Endodermal cell (in vitro differentiated cells): ENCODE measurements at places on chromosomes 5 and 9. TPM values are rescaled to one million over a fixed set of nuclear protein-coding genes. Genes with fewer than 3 reads are reported as not detected.

Gene GABRA1
- 0.33 TPM in 1 of 2 replicates, not detected in the other for total RNA-seq

Gene LPAR1
- 3.8 to 7.0 TPM (median 5.0 TPM) in 3 replicates for total RNA-seq

Gene FLT4
- total RNA-seq: 5.0 to 7.9 TPM (median 5.2 TPM) in 3 replicates

Gene BARHL1
- not detected in 3 replicates for total RNA-seq

- no peak for DNase-seq
- no peak overlapping the region for H3K4me3 ChIP-seq
- no peak overlapping the region for H3K27ac ChIP-seq
- no peaks in the 10 kb centered on the region for H3K36me3 ChIP-seq
- no peaks in the 10 kb centered on the region for H3K27me3 ChIP-seq
- no peaks in the 10 kb centered on the region for H3K4me1 ChIP-seq
Measured at GRCh38 chr5:110853267-110853666, 114.5 kb downstream of the SLC25A46 start.

- no peak overlapping the region for H3K4me3 ChIP-seq
- H3K27me3 ChIP-seq: no peaks in the 10 kb centered on the region
- no peak overlapping the region for H3K27ac ChIP-seq
Measured at GRCh38 chr9:133762488-133763271, 24.5 kb upstream of the SARDH start.

- peaks cover 32% of the 10 kb centered on the region for H3K27me3 ChIP-seq
- H3K27ac ChIP-seq: no peak overlapping the region
- no peak overlapping the region for H3K4me3 ChIP-seq
- no peaks in the 10 kb centered on the region for H3K36me3 ChIP-seq
Measured at GRCh38 chr9:93187047-93187446, 3.1 kb downstream of the WNK2 start.

GRCh38 chr5:17147617-17148016, 69.8 kb upstream of the BASP1 start:
- no peak for DNase-seq
- no peaks in the 10 kb centered on the region for H3K4me1 ChIP-seq
- no peak overlapping the region for H3K4me3 ChIP-seq
- no peak overlapping the region for H3K27ac ChIP-seq

DNA sequence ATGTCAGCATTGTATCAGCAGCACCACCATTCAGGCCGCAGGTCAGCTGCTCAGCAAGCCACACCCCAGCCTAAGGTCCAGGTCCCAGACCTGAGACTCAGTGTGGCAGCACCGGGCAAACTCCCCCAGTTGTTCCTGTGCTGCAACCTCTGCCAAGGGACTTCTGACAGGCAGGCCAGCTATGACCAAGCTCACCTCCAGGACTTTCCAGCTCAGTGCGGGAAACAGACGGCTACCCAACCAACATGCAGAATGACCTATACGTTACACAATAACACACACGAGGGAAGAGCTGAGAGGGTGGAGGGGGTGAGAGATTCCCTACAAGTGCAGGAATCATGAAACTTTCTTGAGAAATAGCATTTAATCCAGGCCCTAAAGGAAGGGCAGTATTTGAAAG, 143.7 kb downstream of the FSTL4 start:
- H3K27ac ChIP-seq: no peak overlapping the region
- H3K4me1 ChIP-seq: no peaks in the 10 kb centered on the region
- DNase-seq: peak; percentile 40
- no peaks in the 10 kb centered on the region for H3K36me3 ChIP-seq
- no peak overlapping the region for H3K4me3 ChIP-seq

- no peaks in the 10 kb centered on the region for H3K27me3 ChIP-seq
- H3K4me3 ChIP-seq: peak overlapping the region; percentile 84
- DNase-seq: peak; percentile 76
- H3K27ac ChIP-seq: peak overlapping the region; percentile 53
- peaks cover 9% of the 10 kb centered on the region for H3K4me1 ChIP-seq
- H3K36me3 ChIP-seq: peaks cover 9% of the 10 kb centered on the region
Measured at GRCh38 chr5:1111241-1111726, 579 bp downstream of the SLC12A7 start.

DNA sequence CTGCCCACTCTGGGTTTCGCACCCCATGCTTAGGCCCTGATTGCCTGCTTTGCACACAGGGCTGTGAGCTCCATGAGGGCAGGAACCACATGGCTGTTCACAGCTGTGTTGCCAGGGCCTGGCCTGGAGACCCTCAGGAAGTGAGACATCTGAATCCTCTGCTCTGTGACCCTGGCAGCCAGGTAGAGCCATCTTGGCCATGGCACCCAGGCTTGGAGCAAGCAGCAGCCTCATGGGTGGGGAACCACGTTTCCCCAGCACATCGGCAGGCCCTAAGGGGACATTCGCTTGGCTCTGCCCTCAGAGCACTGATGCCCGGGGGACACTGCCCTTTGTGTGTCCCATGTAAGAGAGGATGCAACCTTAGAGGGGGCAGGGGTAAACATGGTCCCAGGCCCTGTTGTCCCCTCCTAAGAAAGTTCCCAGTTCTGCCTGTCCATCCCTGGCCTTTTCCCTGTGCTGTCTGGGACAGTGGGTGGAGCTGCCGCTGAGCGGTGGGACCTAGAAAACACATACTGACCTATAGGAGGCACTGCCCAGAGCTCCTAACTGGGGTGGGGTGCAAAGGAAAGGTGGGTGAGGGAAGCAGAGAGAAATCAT, 144.1 kb upstream of the IER5L start:
- no peaks in the 10 kb centered on the region for H3K4me1 ChIP-seq
- no peaks in the 10 kb centered on the region for H3K27me3 ChIP-seq
- H3K4me3 ChIP-seq: no peak overlapping the region

- no peaks in the 10 kb centered on the region for H3K36me3 ChIP-seq
- H3K4me1 ChIP-seq: peaks cover 5% of the 10 kb centered on the region
- DNase-seq: peak; percentile 67
- no peaks in the 10 kb centered on the region for H3K27me3 ChIP-seq
Measured at GRCh38 chr5:118692811-118693342, 295.5 kb downstream of the DTWD2 start.
